ENCODE measurements at places on chromosomes 2 and 18. TPM values are rescaled to one million over a fixed set of nuclear protein-coding genes. Genes with fewer than 3 reads are reported as not detected.

The C2orf78 gene
- total RNA-seq, result not detected

The IL36B gene
- total RNA-seq, result not detected

The REG1B gene
- total RNA-seq, result not detected

The PSMD14 gene
- total RNA-seq, result 158 TPM

The NYAP2 gene
- total RNA-seq, result not detected

The TWIST2 gene
- total RNA-seq, result 4.5 TPM

The EMILIN1 gene
- 9.8 TPM for total RNA-seq

The DSC3 gene
- under 0.01 TPM for total RNA-seq

The ASXL3 gene
- total RNA-seq, result 0.14 TPM

The HOXD12 gene
- total RNA-seq, result not detected

The DLGAP1 gene
- total RNA-seq, result 0.27 TPM

The AQP12B gene
- not detected for total RNA-seq

The AMER3 gene
- total RNA-seq, result not detected

The CPS1 gene
- total RNA-seq, result 12.8 TPM

The PEX13 gene
- total RNA-seq, result 47.3 TPM

The IL1R1 gene
- total RNA-seq, result 10.9 TPM

The TTN gene
- total RNA-seq, result 3.2 TPM

The IER3IP1 gene
- 25.9 TPM for total RNA-seq

The RAX gene
- total RNA-seq, result not detected

The TMEM163 gene
- 1.9 TPM for total RNA-seq

The IMPACT gene
- 30.2 TPM for total RNA-seq

The OTX1 gene
- total RNA-seq, result 0.27 TPM

The VWA3B gene
- not detected for total RNA-seq

The SCYGR5 gene
- total RNA-seq, result not detected

The TRIM43 gene
- total RNA-seq, result 0.07 TPM

The COL4A4 gene
- total RNA-seq, result 0.93 TPM

The GNLY gene
- total RNA-seq, result not detected

The HK2 gene
- total RNA-seq, result 32.6 TPM

The DLX1 gene
- total RNA-seq, result not detected

The TBR1 gene
- total RNA-seq, result under 0.01 TPM

The CYP26B1 gene
- 0.53 TPM for total RNA-seq

The MGAT4A gene
- total RNA-seq, result 83.0 TPM

The SP9 gene
- not detected for total RNA-seq

The NTSR2 gene
- total RNA-seq, result not detected

The FARP2 gene
- total RNA-seq, result 45.5 TPM

The TUBB8B gene
- total RNA-seq, result not detected

All from thoracic aorta endothelial cell (primary cell).